ENCODE measurements at places on chromosomes 6 and 20.
A peak's percentile ranks its signal among the peaks of the same experiment; 100 is the strongest.

- no peak for DNase-seq
Measured at GRCh38 chr6:17239260-17239659, 41.9 kb upstream of the RBM24 start.

GRCh38 chr6:146110990-146111389 is 82.1 kb downstream of the GRM1 start:
- DNase-seq, result no peak

- DNase-seq, result no peak
Measured at GRCh38 chr20:53599910-53600632, 6.4 kb upstream of the ZNF217 start.

DNA sequence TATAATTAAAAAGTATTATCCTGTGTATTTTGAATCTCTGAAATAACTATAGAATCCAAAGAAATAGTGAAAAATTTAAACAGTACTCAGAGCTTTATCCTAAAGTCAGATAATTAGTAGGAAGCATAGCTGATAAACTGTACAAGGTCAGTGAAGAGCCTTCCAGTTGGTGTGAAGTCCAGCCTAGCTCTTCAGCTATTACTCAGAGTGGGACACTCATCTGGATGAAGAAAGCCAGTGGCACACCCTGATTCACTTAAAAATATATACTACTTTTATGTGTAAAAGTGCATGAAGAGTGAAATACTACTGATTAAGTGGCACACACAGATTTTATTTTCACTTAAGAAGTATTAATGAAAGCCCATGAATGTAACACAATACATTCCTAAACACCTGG is 3.1 kb downstream of the IFNGR1 start:
- no peak for DNase-seq

GRCh38 chr6:118810420-118811027 is 83.4 kb upstream of the ASF1A start:
- DNase-seq, result peak; percentile 78

DNA sequence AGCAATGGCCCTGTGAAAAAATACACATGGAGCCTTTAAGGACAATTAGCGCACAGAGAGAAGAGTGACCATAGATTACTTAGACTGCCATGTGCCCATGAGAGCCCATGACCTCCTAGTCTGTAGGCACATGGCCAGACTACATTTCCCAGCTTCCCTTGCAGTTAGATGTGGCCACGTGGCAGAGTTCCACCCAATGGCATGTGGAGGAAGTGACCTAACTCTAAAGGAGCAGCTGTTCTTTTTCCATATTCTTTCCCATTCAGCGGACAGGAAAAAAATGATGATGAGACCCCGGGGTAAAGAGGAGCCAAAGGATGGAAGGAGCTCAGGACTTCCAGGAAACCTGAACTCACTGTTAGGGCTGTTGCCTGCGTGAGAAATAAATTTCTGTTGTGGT is 116.6 kb downstream of the CBLN4 start:
- no peak for DNase-seq

DNA sequence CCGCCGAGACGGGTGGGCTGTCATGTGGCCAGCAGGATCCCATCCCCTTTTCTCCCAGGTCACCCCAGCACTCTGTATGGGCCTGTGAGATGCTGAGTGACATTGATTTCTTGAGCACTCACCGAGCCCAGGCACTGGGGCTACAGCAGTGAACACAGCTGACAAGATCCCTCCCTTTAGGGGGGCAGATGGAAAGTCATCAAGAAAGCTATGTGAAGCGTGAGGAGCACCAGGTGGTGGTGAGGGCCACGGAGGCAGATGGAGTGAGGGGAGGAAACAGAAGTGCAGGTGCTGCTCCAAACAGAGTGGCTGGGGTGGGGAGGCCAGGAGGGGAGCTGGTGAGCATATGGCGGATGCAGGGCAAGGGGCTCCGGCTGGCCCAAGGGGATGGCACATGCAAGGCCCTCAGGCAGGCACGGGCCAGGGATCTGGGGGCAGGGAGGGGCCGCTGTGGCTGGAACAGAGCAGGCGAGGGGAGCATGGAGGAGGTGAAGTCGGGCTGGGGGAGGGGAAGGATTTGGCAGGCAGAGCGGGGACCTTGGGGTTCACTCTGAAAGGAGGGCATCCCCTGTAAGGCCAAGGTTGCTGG is 184.0 kb downstream of the BMP7 start:
- DNase-seq, result no peak

DNA sequence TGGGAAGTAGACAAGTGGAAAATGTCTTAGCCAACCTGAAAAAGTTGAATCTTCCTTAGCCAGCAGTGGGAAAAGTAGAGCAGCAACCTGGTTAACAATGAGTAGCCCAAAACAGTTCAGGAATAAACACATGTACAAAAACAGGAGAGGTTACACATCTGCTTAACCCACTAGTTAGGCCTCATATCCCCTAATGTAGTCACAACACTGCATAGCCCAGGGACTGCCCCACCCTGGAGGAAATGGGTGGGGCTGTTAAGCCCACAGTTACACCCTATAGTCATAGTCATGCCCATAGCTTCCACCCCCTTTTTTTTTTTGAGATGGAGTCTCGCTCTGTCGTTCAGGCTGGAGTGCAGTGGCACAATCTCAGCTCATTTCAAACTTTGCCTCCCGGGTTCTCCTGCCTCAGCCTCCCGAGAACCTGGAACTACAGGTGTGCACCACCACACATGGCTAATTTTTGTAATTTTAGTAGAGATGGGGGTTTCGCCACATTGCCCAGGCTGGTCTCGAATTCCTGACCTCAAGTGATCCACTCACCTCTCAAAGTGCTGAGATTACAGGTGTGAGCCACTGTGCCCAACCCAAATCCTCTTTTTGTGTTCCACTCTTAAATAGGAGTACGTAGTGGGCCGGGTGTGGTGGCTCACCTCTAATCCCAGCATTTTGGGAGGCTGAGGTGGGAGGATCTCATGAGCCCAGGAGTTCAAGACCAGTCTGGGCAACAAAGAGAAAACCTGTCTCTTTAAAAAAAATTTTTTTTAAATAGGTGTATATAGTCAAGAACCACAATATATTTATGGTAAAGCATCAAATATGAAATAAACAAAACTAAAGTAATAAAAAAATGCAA is 24.5 kb downstream of the ILRUN start:
- DNase-seq, result peak; percentile 88

GRCh38 chr6:39044181-39044580 is 4.4 kb upstream of the GLP1R start:
- no peak for DNase-seq

- DNase-seq, result no peak
Measured at GRCh38 chr6:22444330-22444729, 125.0 kb upstream of the HDGFL1 start.

DNA sequence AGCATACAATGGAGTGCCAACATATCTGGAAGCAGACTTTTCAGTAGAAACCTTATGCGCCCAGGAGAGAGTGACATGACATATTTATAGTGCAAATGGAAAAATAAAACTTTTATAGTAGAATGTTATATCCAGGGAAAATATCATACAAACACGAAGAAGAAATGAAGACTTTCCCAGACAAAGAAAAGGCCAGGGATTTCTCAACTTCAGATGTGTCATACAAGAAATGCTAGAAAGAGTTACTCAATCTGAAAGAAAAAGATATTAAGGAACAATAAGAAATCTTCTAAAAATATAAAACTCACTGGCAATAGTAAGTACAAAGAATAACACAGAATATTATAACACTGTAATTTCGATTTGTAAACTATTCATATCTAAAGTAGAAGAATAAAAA is 1269.3 kb downstream of the GRIK2 start:
- no peak for DNase-seq

GRCh38 chr6:112931832-112932231 is 584.7 kb downstream of the RFPL4B start:
- no peak for DNase-seq

All from CD4-positive, alpha-beta T cell treated with Interleukin-15 for 1 hour (primary cell).